Bronchial smooth muscle cell (primary cell): ENCODE measurements at places on chromosomes 16 and 17. TPM values are rescaled to one million over a fixed set of nuclear protein-coding genes. Genes with fewer than 3 reads are reported as not detected.

KRTAP9-4 gene
- not detected in 2 replicates for total RNA-seq

ADAP2 gene
- 1.3 and 2.8 TPM in 2 replicates for total RNA-seq

NKD1 gene
- total RNA-seq = under 0.01 TPM in 2 replicates

PYCARD gene
- 105 and 171 TPM in 2 replicates for total RNA-seq

G6PC1 gene
- total RNA-seq = 0.16 TPM in 1 of 2 replicates, not detected in the other

TMEM92 gene
- 0.09 and 0.16 TPM in 2 replicates for total RNA-seq

LHX1 gene
- not detected in 2 replicates for total RNA-seq

GNAO1 gene
- 0.09 TPM in 1 of 2 replicates, not detected in the other for total RNA-seq

BAIAP3 gene
- total RNA-seq = 0.32 and 0.34 TPM in 2 replicates

E4F1 gene
- 23.5 and 31.9 TPM in 2 replicates for total RNA-seq

HLF gene
- total RNA-seq = 0.09 and 0.32 TPM in 2 replicates

AHSP gene
- not detected in 2 replicates for total RNA-seq

GDPD3 gene
- 0.95 and 3.2 TPM in 2 replicates for total RNA-seq

FHOD1 gene
- total RNA-seq = 4.9 and 8.2 TPM in 2 replicates

JUP gene
- total RNA-seq = 3.0 and 9.5 TPM in 2 replicates

GDPD1 gene
- total RNA-seq = 0.43 and 1.1 TPM in 2 replicates

MYL11 gene
- total RNA-seq = 0.95 TPM in 1 of 2 replicates, not detected in the other

SDR42E2 gene
- under 0.01 TPM in 1 of 2 replicates, not detected in the other for total RNA-seq

DNAAF8 gene
- 0.63 and 0.94 TPM in 2 replicates for total RNA-seq

CES4A gene
- 1.1 and 3.3 TPM in 2 replicates for total RNA-seq

FBXL19 gene
- 9.3 and 13.6 TPM in 2 replicates for total RNA-seq

ADAM11 gene
- total RNA-seq = 0.32 and 0.60 TPM in 2 replicates

HOXB8 gene
- under 0.01 TPM in 1 of 2 replicates, not detected in the other for total RNA-seq
